ENCODE measurements at places on chromosomes 12 and 14.

DNA sequence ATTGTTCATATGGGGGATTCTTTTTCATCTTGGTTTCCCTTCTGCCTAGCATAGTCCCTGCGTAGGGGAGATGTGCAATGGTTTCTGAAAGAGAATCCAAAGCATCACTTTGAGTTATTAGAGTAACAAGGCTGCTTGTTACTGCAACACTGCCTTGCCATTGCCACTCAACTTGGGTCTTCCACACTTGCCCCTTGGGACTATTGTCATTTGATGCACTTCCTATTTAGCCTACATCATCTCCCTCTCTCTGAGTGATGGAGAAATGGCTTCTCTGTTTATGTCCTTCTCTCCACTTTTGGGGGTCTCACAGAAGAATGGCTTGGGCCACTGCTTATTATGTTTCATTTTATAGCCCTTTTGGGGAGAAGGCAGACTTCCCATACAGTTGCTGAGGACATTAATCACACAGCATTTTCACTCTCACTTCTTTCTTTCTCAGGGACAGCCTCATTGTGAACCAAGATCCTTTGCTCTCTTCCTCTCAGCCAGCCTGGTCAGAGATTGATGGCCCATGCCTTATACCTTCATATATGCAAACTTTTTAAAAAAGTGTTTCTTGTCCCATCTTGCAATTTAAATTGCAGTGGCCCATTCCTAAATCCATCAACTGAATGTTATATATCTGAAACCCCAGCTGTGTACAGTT, 50.8 kb upstream of the POC1B start:
- DNase-seq, result no peak

DNA sequence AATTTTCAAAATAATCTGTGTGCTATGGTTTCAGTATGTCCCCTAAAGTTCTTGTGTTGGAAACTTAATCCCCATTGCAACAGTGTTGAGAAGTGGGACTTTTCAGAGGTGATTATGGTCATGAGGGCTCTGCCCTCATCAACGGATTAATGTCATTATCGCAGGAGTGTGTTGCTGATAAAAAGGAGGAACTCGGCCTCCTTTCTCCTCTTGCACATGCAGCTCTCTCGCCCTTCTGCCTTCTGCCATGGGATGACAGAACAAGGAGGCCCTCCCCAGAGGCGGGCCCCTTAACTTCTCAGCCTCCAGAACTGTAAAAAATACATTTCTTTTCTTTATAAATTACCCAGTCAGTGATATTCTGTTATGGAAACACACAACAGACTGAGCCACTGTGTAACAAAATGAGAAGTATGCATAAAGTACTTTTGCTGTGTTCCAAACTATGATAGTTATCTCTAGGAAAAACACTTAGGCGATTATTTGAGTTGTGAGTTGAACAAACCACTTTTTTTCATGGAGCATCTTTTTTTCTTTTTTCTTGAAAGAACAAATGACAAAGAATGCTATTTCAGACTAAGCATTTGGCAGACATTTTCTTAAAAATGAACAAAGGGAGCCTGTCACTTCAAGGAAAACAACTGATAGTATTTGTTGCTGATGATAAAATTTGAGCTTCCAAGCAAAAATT, 134.8 kb upstream of the FUT8 start:
- DNase-seq, result no peak

- no peak for DNase-seq
Observed at GRCh38 chr12:120599672-120600552, 18.7 kb upstream of the POP5 start.

GRCh38 chr12:71710276-71711125, 24.6 kb downstream of the TMEM19 start:
- DNase-seq, result no peak

DNA sequence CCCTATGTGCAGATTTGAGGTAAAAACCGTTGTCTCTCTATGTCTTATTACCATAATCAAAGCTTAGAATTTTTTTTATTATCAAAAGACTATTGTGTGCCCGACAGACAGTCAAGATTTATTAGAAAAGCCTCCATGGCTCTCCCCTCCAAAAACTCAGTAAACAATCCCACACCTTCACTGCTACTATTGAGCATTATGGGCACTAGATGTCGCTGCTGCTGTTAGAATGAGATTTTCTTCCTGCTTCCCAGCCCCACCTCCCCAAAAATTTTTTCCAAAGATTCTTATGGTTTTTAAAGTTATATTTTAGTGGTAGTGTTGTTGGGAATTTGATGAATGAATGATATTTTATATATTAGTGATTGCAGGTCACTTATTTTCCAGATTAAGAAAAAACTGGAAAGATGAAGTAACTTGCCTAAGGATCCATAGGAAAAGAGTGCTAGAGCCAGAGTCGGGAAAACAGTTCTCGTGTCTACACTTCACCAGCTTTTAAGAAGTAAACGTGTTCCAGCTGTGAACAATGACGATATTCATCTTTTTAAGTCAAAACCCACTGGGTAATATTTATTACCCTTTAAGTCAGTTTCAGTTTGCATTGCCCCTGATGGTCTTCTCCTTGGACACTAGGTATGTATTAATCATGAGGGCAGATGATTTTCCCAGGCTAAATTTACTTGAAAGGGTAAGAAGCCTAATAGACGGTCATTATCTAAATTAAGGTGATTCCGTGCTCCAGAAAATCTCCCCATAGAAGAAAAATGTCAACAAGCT, 12.2 kb upstream of the FOXG1 start:
- no peak for DNase-seq

DNA sequence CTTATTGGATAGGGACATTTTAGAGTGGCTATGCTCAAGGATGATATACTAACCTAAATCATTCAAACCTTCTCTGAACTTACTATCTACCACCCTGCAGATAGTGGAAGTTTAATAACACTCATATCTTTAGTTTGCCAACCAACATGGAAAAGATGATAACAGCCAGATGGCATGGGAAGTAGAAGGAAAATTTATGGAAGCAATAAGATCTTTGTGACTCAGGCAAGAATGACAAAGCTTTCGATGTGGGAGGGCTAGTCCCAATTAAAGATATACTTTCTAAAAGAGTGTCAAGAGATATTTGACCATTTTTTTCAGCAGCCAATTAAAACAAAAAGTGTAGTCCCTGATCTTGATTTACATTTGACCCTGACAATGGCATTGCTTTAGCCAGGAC, 631.7 kb downstream of the RPS29 start:
- DNase-seq, result no peak

DNA sequence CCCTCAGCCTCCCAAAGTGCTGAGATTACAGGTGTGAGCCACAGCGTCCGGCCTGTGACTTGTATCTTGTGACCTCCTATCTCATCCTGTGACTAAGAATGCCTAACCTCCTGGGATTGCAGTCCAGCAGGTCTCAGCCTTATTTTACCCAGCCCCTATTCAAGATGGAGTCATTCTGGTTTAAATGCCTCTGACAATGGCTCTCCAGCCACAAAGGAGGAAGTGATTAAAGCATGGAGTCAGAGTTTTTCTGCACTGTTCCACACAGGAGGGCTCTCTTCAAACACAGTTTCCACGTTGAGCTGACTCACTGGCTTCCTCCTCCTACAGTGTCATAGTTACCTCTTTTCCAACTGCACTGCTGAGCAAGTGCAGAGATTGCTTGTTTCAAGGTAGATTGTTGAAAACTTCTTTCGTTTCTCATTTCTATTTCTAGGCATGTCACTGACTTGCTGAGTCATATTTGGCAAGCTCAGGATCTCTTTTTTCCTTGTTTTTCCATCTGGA, 383.8 kb downstream of the PCNX1 start:
- no peak for DNase-seq

GRCh38 chr12:114220311-114220710, 185.6 kb downstream of the TBX5 start:
- no peak for DNase-seq

- DNase-seq, result no peak
Observed at GRCh38 chr12:104653730-104654664, 197.2 kb downstream of the CHST11 start.

- no peak for DNase-seq
Observed at GRCh38 chr12:108612788-108613282, 15.0 kb upstream of the TMEM119 start.

GRCh38 chr14:37890095-37890494, 294.7 kb downstream of the TTC6 start:
- DNase-seq, result no peak

Data from NCI-H2227 treated with DMSO at 0.1 percent for 48 hours (cell line).